ENCODE measurements at places on chromosomes 16 and 17.
A peak's percentile ranks its signal among the peaks of the same experiment; 100 is the strongest.

DNA sequence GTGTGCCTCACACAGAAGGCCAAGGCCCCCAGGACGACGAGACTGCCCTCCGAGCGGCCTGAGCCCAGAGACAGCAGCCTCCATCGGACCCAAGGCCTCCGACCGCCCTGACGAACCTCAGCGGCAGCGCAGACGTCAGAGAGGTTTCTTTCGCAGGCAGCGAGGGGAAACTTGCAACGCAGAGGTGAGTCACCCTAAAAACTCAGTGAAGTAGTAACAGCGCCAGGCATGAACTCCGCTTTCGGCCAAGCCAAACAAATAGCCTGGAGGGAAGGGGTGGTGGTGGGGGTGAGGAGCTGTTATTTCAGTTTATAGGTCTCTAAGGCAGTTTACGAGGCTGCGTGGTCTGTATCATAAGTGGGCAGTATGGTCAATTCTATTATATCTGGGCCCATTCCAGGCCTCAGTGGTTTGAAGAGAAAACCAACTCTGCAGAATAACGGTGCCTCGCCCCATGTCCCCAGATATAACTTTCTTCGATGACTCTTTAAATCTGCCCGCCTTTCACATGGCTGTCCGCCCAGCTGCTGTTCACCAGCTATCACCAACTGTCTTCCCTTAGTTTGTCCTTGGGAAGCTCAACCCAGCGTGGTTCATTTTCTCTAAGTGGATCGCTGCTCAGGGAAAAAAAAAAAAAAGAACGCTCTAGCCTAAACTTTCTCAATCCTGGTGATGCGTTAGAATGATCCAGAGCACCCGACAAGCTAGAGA, 43.5 kb upstream of the FOXF1 start:
- no peak for DNase-seq

DNA sequence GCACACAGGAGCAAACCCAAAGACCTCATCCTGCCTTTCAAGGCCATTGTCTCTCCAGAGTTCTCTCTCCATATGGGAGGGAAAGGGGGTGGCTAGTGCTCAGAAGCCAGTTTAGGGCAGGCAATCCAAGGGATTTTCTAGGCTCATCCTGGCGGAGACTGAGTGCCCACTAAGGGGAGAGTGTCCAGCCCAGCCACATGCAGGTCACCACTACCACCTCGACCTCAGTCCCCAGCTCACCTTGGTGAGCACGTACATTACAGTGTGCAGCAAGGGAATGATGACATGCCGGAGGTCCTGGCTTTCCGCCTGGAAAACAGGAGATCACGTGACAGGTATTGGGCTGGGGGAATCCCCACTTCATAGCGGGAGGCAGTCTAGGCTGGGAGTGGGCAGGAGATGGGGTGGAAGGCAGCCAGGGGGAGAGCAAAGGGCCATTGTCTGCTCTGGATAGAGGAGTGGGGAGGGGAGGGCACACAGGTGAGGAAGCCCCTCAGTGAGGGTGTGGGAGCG, 29.9 kb downstream of the PIK3R6 start:
- no peak for DNase-seq

GRCh38 chr16:74747-75334, 2.4 kb upstream of the RHBDF1 start:
- no peak for DNase-seq

GRCh38 chr17:50482516-50482915, 3.9 kb downstream of the RSAD1 start:
- no peak for DNase-seq

GRCh38 chr16:29871822-29872546, 9.0 kb upstream of the CDIPT start:
- DNase-seq = no peak

GRCh38 chr17:55770196-55770870, 19.5 kb downstream of the PCTP start:
- peak; percentile 21 for DNase-seq

DNA sequence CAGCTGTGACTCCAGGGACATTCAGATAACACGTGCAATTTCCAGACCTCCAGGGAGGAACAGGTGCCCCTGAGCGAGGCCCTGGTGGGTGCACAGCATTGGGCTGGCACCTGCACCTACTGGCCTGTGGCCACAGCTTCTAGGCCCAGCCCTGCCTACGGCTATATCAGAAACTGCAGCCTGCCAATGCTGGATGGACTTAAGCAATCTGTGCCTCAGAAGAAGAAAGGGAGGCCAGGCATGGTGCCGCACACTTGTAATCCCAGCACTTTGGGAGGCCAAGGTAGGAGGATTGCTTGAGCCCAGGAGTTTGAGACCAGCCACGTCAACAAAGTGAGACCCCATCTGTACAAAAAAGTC, 12.4 kb downstream of the PITPNM3 start:
- no peak for DNase-seq

GRCh38 chr16:10465821-10466220, 80.0 kb downstream of the ATF7IP2 start:
- no peak for DNase-seq

DNA sequence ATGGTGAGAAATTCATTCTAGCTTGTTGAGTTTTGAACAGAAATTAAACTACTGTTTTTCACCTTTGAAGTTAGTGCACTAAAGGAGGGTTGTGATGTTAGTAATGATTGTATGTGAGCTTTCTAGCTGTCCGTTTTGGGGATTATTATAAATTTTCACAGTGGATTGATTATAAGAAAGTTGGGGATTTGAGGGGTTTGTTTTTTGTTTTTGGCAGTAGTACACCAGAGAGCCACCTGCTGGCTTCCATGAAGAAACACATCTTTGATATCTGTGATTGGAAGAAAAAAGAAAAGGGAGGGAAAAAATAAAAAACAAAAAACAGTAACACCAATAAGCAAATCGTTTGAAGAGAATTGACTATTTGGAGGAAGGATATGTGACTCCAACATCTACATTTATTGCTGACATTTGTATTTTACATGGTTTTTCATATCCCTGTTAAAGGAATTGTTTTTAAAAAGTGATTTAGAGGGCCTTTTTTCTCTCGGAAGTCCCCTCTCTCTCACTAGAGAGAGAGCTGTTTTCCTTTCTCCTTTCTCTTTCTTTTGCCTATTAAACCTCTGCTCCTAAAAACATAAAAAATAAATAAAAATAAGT, 1469.5 kb upstream of the GOT2 start:
- DNase-seq = no peak

GRCh38 chr16:88993166-88993761, 16.3 kb upstream of the CBFA2T3 start:
- DNase-seq = no peak

DNA sequence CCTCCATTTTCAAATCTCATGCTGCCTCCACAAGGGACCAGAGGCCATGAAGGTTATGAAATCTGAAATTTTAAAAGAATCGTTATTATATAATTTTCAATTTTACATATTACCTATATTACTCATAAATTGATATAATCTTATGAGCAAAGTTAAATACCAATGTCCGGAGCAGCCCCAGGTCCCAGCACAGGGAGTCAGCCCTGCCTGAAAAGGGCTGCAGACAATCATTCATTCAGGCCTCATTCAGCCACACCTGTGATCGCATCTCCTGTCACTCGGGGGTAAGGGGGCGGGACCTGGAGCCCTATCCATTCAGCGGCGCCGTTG, 172.5 kb downstream of the AHSP start:
- no peak for DNase-seq

GRCh38 chr16:70380919-70381603, 34.4 kb downstream of the DDX19A start:
- DNase-seq = peak; percentile 79

GRCh38 chr17:15265131-15265530, at the start of gene PMP22:
TSS of gene PMP22 (minus strand) at chr17:15265326. CDS start at chr17:15260727, 4,599 bp downstream.
- no peak for DNase-seq

- no peak for DNase-seq
Measured at GRCh38 chr16:48560692-48561091, 49.3 kb downstream of the N4BP1 start.

DNA sequence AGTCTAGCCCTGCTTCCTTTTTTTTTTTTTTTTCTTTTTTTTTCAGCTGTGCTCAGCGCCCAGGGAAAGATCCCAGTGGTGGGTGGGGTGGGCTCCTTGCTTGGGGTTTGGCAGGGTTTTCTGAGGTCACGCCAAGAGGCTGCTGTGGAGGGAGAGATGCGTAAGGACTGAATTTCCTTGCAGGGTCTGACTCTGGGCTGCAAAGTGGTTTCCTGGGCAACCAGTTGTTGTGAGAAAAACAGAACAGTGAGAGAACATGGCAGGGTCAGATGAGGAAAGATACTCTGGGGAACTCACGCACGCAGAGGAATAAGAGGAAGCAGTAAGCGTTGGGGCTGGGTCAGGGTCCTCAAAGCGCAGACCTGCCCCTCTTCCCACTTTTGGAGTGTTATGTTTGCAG, 119.5 kb downstream of the IRF8 start:
- DNase-seq = no peak

DNA sequence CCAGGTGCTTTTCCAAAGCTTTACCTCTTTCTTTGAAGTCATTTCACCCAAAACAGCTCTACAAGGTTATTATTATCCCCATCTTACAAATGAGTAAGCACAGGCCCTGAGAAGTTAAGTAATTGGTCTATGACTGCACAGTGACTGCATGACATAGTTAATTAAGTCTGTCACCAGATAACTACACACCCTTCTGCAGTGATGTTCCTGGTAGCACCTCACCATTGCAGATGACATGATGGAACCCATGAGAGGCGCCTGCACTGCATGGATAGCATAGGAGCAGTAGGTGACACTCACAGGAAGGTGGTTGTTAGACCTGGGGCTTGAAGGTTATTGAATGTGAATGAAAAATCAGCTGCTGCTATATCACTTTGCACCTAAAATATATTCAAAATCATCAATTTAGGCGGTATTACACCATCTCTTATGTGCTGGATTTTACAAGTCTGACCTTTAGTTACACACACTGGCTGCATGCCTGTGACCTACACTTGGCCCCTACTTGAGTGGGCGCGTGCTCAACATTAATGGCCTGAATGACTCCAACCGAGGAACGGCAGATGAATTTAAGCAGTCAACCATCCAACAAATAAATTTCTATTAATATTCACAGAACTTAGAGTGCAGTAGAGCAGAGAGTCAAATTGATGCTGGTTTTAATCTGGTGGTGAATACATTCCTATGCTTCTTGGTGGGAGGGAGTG, 239.6 kb downstream of the CDH11 start:
- DNase-seq = no peak

GRCh38 chr17:32152130-32152529, 9.8 kb downstream of the RHOT1 start:
- no peak for DNase-seq

- no peak for DNase-seq
Measured at GRCh38 chr17:38454532-38454931, 26.3 kb downstream of the ARHGAP23 start.

- no peak for DNase-seq
Measured at GRCh38 chr17:57289130-57289529, 32.8 kb downstream of the MSI2 start.

All from NCI-H2081 treated with DMSO at 0.1 percent for 48 hours (cell line).